HuH-7.5 (cell line): ENCODE measurements at places on chromosomes 4 and X.
A peak's percentile ranks its signal among the peaks of the same experiment; 100 is the strongest.

GRCh38 chr4:151563194-151563593 lies 154.2 kb downstream of the FHIP1A start:
- DNase-seq, result no peak

DNA sequence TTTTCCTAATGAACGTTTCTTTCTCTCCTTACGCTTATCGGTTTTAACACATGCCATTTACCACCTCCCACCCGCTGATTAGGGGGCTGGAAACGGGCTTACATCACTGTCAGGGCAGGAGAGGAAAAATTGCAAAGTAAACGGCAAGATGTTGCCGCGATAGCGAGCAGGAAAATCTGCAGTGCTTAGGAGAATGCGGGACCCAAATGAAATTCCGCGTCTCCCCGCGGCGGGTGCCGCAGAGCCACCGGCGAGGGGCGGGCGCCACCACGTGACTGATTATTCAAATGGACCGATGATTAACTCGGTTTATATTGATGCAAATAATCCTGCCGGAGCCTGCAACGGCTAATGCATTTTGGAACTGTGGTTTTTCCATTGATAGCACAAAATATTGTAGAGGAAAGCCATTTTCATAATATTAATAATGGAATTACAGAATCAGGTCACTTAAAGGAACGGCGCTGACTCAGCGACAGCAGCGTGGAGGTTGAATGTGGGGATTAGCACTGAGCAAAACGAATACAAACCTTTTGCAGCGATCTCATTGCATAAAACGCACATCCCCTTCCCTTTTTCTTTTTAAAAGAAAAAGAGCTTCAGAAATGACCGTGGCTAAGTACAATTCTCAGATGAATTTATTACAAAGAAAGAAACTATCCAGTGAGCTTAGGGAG lies 224.2 kb downstream of the STIM2 start:
- DNase-seq, result no peak

- DNase-seq, result no peak
These were observed 25.6 kb downstream of the ZMAT1 start for GRCh38 chrX:101906136-101906796.

DNA sequence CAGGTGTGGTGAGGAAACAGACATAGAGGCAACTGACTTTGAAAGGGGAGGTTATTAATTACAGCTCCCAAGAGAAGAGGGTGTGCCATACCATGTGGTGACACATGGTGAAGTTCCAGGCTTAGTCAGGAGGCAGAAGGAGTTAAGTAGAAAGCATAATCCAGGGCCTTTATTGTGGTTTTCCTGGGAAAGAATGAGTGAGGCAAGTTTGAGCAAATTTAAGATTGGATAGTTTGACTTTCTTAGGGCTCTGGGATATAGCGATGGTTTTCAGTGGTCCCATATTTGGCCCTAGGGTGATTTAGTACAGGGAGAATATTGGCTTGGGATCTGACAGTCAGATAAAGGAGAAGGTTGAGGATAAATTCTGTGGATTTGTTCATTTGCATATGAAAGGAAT lies 495.9 kb upstream of the FSTL5 start:
- DNase-seq, result no peak

- DNase-seq, result peak; percentile 7
These were observed 1.2 kb downstream of the SLC39A8 start for GRCh38 chr4:102343964-102344519.

- DNase-seq, result no peak
These were observed 23.5 kb upstream of the SPINK2 start for GRCh38 chr4:56844802-56845580.

DNA sequence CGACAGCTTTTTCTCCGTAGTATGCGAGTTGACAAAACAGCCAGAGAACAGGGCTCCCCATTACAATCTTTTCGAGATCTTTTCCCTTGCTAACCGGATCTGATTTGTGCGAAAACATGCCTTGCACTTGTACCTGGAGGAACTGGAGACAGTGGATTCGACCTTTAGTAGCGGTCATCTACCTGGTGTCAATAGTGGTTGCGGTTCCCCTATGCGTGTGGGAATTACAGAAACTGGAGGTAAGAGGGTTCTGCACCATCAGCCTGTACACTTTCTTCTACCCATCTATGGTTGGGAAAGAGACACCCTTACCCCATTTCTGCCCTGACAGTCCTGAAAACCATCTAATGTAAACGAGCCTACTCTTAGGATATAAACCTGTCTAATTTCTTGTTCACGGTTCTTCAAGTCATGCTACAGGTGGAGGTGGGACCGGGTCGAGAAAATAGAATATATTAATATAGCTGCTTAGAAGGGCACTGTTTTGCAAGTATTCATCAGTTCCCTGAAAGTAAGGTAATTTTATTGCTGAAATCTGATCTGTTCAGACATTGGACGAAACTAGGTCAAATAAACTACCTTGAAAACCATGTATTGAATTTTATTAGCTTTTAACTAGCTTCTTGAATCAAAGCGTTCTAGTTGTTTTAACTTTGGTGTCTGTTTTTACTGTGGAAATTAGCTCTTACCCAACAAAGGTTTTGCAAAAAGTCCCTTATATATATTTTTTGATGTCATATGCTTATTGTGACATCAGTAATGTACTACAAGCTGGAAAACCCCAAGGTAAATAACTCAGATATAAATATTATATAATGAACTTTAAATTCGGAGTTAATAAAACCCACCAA lies 869 bp downstream of the TMEM184C start:
- no peak for DNase-seq

GRCh38 chrX:41984628-41985027 lies 61.3 kb upstream of the CASK start:
- no peak for DNase-seq

DNA sequence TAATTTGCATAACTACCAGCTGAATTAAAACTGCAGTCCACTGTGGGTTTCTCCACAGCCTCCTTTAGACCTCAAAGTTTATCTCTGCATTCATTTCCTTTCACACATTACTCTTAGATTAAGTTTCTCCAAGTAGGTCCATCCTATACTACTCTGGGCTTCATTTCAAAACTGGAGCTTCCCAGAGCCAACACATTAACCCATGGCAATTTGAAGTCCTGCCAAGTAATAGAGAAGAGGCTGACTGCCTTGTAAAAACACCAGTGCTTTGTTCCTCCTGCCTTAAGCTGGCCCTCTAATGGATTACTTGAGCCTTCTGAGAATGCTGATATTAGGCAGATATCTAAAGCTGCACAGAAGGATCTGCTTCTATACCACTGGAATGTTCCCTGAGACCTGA lies 997.2 kb upstream of the SLIT2 start:
- no peak for DNase-seq
